ENCODE measurements at places on chromosomes 7 and 10.

GRCh38 chr7:139635526-139636302 is 112.2 kb downstream of the CLEC2L start:
- H3K4me1 ChIP-seq: peaks cover 23% of the 10 kb centered on the region
- peaks cover 14% of the 10 kb centered on the region for H3K36me3 ChIP-seq
- H3K27ac ChIP-seq: no peak overlapping the region

- DNase-seq: no peak
- H3K27me3 ChIP-seq: no peaks in the 10 kb centered on the region
- H3K27ac ChIP-seq: no peak overlapping the region
- no peak overlapping the region for H3K4me3 ChIP-seq
- no peaks in the 10 kb centered on the region for H3K36me3 ChIP-seq
- H3K4me1 ChIP-seq: peaks cover 4% of the 10 kb centered on the region
Observed at GRCh38 chr10:1284076-1284475, 227.9 kb downstream of the WDR37 start.

- H3K4me1 ChIP-seq: no peaks in the 10 kb centered on the region
- H3K36me3 ChIP-seq: no peaks in the 10 kb centered on the region
- H3K27me3 ChIP-seq: no peaks in the 10 kb centered on the region
- H3K4me3 ChIP-seq: no peak overlapping the region
Observed at GRCh38 chr7:85821926-85822325, 635.1 kb upstream of the SEMA3D start.

- no peak for DNase-seq
- no peaks in the 10 kb centered on the region for H3K4me1 ChIP-seq
- no peaks in the 10 kb centered on the region for H3K27me3 ChIP-seq
Observed at GRCh38 chr7:16697507-16698199, 51.7 kb downstream of the BZW2 start.

- H3K27me3 ChIP-seq: no peaks in the 10 kb centered on the region
- no peak for DNase-seq
Observed at GRCh38 chr7:22732556-22733126, 5.6 kb downstream of the IL6 start.

DNA sequence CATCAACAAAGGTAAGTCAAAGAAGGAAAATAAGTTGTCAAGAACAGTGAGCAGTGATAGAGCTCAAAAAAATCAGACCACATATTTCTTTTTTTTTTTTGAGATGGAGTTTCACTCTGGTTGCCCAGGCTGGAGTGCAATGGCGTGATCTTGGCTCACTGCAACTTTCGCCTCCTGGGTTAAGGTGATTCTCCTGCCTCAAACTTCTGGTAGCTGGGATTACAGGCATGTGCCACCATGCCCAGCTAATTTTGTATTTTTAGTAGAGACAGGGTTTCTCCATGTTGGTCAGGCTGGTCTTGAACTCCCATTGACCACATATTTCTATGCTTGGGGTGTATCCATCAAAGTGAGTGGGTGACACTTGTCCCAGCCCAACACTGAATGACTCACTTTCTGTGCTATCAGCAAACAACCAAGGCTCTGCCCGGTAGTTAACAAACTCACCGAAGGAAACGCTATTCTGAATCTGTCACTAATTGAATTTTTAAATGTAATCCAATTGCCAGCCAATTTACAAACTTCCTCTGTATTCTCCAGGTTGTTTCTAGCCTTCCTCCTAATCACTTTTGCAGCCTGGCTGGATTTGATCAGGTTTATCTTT is 19.6 kb upstream of the SMNDC1 start:
- no peaks in the 10 kb centered on the region for H3K36me3 ChIP-seq
- H3K27me3 ChIP-seq: no peaks in the 10 kb centered on the region
- H3K4me1 ChIP-seq: no peaks in the 10 kb centered on the region
- DNase-seq: no peak

DNA sequence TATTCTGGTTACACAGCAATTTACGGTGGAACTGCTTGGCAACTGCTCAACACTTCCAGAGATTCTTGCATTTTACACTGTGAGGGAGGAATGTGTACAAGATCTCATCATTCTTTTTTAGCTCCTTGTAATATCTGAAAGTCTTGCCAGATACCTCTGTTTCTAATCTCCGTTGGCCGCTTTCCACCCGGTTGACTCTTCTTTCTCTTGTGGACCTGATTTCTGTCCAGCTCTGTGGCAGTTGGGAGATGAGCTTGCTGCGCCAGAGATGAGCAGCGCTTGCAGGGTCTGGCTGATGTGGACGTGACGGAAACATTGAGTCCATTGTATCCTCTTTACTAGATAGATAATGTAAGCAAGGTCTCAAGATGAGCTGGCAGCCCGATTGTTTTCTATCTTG is 27.6 kb downstream of the SPAG6 start:
- no peak overlapping the region for H3K4me3 ChIP-seq
- H3K4me1 ChIP-seq: no peaks in the 10 kb centered on the region
